ENCODE measurements at places on chromosomes 4 and X. TPM values are rescaled to one million over a fixed set of nuclear protein-coding genes. Genes with fewer than 3 reads are reported as not detected.

VCX gene
- total RNA-seq = not detected

KCND1 gene
- total RNA-seq = 0.41 TPM

DNA sequence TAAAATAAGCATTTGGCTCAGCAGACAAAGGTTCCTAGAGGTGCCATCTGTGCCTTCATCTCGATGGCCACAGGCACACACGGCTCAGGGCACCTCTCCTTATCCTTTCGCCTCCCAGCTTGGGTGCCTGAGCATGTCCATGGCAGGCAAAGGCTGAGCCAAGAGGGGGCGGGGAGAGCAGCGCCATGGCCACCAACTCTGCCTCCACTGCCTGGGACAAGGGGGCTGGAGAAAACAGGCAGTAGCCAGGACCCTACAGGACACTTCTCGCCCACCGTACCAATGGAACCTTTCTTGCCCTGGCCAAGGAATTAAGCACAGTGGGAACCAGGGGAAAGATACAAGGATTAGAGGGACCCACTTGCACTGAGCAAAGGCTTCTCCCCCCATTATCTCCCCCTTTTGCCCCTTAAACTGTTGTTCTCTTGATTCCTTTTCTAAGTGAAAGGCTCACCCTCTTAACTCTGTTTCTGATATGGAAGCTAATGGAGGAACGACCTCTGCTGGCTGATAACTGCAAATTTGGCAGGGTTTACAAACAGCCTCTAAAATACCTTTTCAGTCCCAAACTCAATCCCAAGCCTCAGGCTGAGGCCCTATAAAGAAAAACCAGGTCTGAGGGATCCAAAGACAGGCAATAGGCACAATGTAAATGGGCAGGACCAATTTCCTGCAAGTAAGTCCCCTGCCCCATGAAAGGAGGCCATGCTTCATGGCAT lies 335.2 kb downstream of the ADAM29 start:
- DNase-seq = no peak

- no peak for DNase-seq
Measured at GRCh38 chr4:145865274-145865941, 73.2 kb downstream of the ZNF827 start.

DNA sequence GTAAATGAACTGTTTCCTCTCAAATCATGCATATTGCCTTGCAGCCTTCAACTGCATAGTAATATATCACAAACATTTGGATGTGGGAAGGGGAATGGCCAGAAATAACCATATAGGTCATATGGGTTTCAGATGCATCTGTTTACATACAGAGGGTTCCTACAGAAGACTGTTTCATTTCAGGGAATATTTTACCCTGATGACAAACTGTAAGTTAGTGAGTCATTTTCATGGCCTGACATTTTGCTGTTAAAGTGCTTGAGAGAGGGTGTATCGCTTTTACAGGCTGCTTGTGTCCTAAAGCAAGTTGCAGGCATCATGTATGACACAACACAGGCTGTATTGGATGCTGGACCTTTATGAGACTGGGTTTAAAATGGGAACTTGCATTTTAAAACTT lies 25.5 kb upstream of the AMOT start:
- DNase-seq = no peak
